Activated naive CD8-positive, alpha-beta T cell treated with anti-CD3 and anti-CD28 coated beads, Interleukin-2, amount 10 ng/mL, durations not matched to agents 7 days and 5 days (primary cell): ENCODE measurements at places on chromosomes 11 and 22. TPM values are rescaled to one million over a fixed set of nuclear protein-coding genes. Genes with fewer than 3 reads are reported as not detected.

- no peak overlapping the region for H3K4me3 ChIP-seq
- no peak for DNase-seq
- no peak overlapping the region for H3K27ac ChIP-seq
- H3K36me3 ChIP-seq, result peaks cover 15% of the 10 kb centered on the region
- peaks cover 10% of the 10 kb centered on the region for H3K27me3 ChIP-seq
These were observed 14.4 kb upstream of the OR52K1 start for GRCh38 chr11:4467811-4468606.

DNA sequence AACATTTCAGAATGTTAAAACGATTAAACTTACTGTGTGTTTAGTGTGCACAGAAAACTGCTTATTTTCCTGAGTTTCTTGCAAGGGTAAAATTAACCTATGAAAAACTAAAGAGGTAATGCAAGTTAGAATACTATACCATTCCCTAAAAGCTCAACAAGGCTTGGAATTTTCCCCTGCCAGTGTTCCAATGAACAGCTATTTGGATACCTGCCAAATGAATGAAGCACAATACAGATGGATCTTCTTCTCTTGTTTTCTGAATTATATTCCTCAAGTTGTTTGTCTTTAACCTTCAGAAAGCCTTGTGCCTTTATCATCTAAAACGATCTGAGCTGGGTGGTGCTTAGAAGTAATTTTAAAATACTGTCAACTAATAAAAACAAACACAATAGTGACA, 204.5 kb downstream of the LRRC4C start:
- H3K27me3 ChIP-seq, result no peaks in the 10 kb centered on the region
- H3K27ac ChIP-seq, result no peak overlapping the region
- H3K36me3 ChIP-seq, result no peaks in the 10 kb centered on the region
- H3K4me3 ChIP-seq, result no peak overlapping the region
- DNase-seq, result no peak
- no peaks in the 10 kb centered on the region for H3K4me1 ChIP-seq

Gene MOGAT2
- total RNA-seq, result not detected

DNA sequence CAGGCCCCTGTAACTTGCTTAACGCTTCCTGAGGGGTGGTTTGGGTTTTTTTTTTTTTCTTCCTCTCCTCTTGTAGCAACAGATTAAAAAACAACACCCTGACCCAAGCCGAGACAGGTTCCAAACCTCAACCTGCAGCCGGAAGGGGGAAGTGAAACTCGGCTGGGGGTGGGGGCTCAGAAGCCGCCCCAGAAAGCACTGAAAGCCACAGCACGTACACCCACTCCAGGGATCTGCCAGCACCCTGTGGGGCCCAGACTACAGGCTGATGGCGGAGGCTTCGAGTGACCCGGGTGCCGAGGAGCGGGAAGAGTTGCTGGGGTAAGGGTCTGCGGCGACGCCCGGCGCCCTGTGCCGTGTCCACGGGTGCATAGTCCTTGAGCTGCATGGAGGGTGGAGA, at the start of gene LSP1:
Gene LSP1, plus strand, starts transcription at position 208 of the 400 bp plus-strand sequence. Its CDS starts 61 bp downstream, at position 269.
- peak; percentile 82 for DNase-seq
- peaks cover 11% of the 10 kb centered on the region for H3K27me3 ChIP-seq
- H3K4me3 ChIP-seq, result peak within 1 kb of the TSS; percentile 97
- H3K27ac ChIP-seq, result peak within 1 kb of the TSS; percentile 98
- H3K4me1 ChIP-seq, result peaks cover 31% of the 10 kb centered on the region
- H3K36me3 ChIP-seq, result peaks cover 10% of the 10 kb centered on the region

- no peaks in the 10 kb centered on the region for H3K4me1 ChIP-seq
- no peaks in the 10 kb centered on the region for H3K36me3 ChIP-seq
- no peak for DNase-seq
- peaks cover 2% of the 10 kb centered on the region for H3K27me3 ChIP-seq
- no peak overlapping the region for H3K27ac ChIP-seq
- H3K4me3 ChIP-seq, result no peak overlapping the region
These were observed 443.1 kb downstream of the SOX6 start for GRCh38 chr11:15913261-15913660.

DNA sequence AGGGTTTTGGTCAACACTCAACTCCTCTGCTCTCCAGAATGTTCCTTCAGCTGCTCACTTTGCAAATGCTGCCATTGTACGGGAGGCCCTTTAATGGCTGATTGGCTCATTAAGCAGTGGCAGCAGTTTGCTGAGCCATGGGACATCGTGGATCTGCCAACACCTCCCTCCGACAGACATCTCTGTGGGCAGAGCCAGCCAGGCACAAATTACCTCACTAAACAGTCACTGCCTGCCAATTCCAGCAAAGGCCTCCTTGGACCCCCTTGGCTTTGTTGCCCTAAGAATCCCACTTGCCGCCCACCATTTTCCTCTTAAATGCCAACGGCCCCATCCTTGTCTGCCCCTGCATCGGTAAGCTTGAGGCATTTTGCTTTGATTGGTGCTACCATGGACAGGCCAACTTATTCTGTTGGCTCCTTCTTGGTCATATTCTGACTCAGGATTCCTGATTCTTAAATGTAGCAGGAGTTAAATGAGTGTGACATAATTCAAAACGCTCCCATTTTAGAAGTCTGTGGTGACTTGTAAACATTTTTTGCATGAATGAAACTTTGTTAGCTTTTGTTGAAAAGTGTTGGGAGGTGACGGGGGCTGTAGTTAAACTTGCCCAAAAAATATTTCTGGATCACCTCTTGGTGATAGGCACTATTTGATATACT, 57.5 kb upstream of the LMO2 start:
- peaks cover 10% of the 10 kb centered on the region for H3K27me3 ChIP-seq
- no peaks in the 10 kb centered on the region for H3K4me1 ChIP-seq

GRCh38 chr11:62125881-62126280, 2.1 kb downstream of the INCENP start:
- peak overlapping the region; percentile 99 for H3K4me3 ChIP-seq
- DNase-seq, result no peak
- peaks cover 25% of the 10 kb centered on the region for H3K4me1 ChIP-seq
- peak overlapping the region; percentile 22 for H3K27ac ChIP-seq

GRCh38 chr11:68583041-68583446, 101.3 kb upstream of the GAL start:
- peaks cover 12% of the 10 kb centered on the region for H3K4me1 ChIP-seq
- H3K27me3 ChIP-seq, result no peaks in the 10 kb centered on the region
- H3K36me3 ChIP-seq, result peaks cover 25% of the 10 kb centered on the region

DNA sequence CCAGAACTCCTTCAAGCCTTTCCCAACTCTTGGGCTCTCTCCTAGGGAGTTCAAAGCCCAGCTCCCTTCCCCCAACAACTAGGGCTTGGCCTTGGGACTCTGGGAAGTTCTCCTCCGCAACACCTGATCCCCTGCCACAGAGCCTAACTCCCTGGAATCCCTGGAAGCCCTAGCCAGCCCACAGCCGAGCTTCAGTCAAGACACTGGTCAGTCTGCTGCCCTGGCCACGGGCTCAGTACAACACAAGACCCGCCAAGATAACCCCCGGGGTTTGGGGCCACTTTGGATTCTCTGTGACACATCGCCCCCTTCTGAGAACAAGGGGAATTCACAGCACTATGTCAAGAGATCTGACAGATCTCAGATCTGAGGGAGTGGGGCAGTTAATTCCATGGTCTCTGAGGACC, 58.3 kb downstream of the SLC22A12 start:
- peaks cover 5% of the 10 kb centered on the region for H3K4me1 ChIP-seq
- no peaks in the 10 kb centered on the region for H3K36me3 ChIP-seq
- no peak for DNase-seq
- peaks cover 21% of the 10 kb centered on the region for H3K27me3 ChIP-seq
- H3K27ac ChIP-seq, result no peak overlapping the region

Gene KRTAP5-7
- not detected for total RNA-seq

DNA sequence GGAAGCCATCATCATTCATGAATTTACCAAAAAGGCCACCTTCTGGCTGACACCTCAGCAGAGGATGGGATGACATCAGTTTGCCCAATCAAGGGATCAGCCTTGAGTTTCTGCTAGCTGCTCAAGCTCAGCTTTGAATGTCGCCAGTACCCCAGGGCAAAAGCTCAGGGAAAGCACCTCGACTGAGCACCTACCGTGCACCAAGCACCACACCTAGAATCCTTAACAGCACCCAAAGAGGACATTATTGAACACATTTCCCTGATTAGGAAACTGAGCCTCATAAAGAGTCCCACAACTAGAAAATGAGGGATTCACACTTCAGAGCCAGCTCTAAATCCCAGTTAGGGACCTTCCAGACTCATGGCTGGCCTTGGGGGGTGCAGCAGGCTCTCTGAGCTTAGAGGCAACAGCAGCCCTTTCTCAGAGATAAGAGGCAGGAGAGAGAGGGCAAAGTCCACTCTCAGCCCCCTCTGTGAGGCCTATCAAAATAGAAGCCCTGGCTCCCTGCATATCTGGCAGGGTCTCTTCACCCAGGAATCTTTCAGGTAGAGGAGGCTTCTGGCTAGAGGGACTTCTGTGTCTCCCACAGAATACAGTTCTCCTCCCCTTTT, 13.4 kb upstream of the DAGLA start:
- peaks cover 11% of the 10 kb centered on the region for H3K27me3 ChIP-seq
- no peak overlapping the region for H3K4me3 ChIP-seq
- no peak for DNase-seq
- no peaks in the 10 kb centered on the region for H3K36me3 ChIP-seq
- no peaks in the 10 kb centered on the region for H3K4me1 ChIP-seq
- no peak overlapping the region for H3K27ac ChIP-seq

DNA sequence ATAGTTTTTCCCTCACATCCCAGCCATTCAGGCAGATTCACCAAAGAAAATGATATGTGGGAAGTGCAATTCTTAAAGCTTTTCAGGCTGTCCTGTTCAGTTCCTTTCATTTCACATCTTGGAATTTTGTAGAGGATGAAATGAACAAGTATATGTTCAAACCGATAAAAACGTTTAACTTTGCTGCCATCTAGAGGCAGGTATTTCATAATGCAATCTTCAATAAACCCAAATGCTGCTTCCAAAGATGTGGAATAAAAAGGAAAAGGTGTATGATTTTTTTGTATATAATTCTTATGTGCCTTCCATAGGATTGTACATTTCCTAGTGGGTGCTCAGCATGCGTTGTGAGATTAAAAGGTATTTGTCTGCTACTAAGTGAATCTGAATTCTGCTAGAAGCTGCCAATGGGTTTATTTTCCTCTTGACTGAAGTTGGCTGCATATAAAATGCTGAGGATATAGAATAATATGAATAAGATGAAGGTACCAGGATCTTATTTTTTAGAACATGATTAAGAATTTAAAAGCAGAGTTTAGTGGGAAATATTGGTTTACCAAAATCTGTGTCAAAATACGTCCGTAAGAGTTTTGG, 199.3 kb downstream of the PGR start:
- no peaks in the 10 kb centered on the region for H3K36me3 ChIP-seq
- H3K4me3 ChIP-seq, result no peak overlapping the region
- no peaks in the 10 kb centered on the region for H3K4me1 ChIP-seq
- H3K27me3 ChIP-seq, result no peaks in the 10 kb centered on the region

Gene RASL10A
- 0.80 TPM for total RNA-seq

DNA sequence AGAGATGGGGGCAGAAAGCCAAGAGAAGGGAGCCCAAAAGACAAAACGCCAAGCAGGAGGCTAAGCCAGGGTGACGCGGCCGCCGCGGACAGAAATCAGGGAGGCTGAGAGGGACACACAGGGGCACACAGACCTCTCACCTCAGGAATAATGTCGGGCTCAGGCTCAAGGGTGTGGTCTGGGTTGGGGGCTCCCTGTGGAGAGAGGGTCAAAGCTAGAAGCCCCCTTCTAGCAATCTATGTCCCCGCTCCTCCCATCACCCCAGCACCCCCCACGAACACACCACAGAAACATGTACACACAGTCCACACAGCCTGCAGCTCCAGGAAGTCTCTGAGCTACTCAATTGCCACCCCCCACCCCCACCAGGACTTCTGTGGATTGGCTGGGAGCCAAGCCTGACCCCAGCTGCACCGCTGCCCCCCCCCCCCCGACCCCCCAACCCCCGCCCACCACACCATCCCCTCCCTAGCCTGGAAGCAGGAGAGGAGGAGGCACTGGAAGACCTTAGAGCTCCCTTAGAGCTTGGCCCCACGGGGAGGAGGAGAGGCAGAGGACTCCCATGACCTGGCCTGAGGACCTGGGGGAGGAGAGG, 6.9 kb downstream of the BCL9L start:
- H3K27me3 ChIP-seq, result no peaks in the 10 kb centered on the region
- H3K4me3 ChIP-seq, result peak overlapping the region; percentile 84
- DNase-seq, result peak; percentile 52
- H3K27ac ChIP-seq, result peak overlapping the region; percentile 98
- peaks cover 2% of the 10 kb centered on the region for H3K36me3 ChIP-seq
- H3K4me1 ChIP-seq, result peaks cover 78% of the 10 kb centered on the region

DNA sequence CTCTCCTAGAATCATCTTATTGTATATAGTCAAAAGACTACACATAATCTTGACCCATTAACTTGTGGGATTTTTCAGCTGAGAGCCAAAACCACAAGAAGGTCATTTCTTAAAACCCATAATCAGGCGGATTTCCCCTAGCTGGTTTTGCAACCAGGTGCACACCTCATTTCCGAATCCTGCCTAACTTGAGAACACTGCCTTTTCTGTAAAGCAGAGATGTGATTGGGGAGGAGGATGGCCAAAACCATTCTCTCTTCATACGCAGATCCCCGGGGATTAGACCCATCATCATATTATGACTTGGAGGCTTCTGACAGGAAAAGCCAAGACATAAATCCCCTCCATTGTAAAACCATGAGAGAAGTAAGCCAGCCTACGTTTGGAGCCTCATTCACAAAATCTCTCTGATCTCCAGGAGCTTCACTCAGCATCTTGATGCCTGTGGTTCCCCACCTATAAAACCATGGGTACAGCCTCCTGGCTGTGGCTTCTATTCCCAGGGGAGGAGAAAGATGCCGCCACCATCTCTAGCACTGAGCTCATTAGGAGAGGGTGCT, 191.3 kb downstream of the KIF18A start:
- no peak for DNase-seq
- no peaks in the 10 kb centered on the region for H3K36me3 ChIP-seq
- no peaks in the 10 kb centered on the region for H3K27me3 ChIP-seq
- H3K4me3 ChIP-seq, result no peak overlapping the region
